ENCODE measurements at places on chromosomes 7 and 10. TPM values are rescaled to one million over a fixed set of nuclear protein-coding genes. Genes with fewer than 3 reads are reported as not detected.

The ERVW-1 gene
- total RNA-seq, result not detected

The OPN1SW gene
- total RNA-seq, result not detected

The SPDYE2 gene
- not detected for total RNA-seq

The IL2RA gene
- total RNA-seq, result 1.3 TPM

The IDI2 gene
- total RNA-seq, result not detected

The RAMP3 gene
- total RNA-seq, result 22.2 TPM

The CDC14C gene
- not detected for total RNA-seq

The FAM107B gene
- 7.5 TPM for total RNA-seq

The GLI3 gene
- 2.5 TPM for total RNA-seq

The SPDYE8 gene
- not detected for total RNA-seq

The GJD4 gene
- not detected for total RNA-seq

The INHBA gene
- total RNA-seq, result 21.9 TPM

The PLCE1 gene
- 21.0 TPM for total RNA-seq

The FAM237B gene
- total RNA-seq, result not detected

The OR2A1 gene
- total RNA-seq, result not detected

The AKR1D1 gene
- not detected for total RNA-seq

The AASS gene
- total RNA-seq, result 14.3 TPM

The AIFM2 gene
- 14.0 TPM for total RNA-seq

The MUC12 gene
- not detected for total RNA-seq

The CLDN4 gene
- 0.23 TPM for total RNA-seq

The KLLN gene
- 0.93 TPM for total RNA-seq

The NACAD gene
- total RNA-seq, result 4.8 TPM

The C1GALT1 gene
- 19.4 TPM for total RNA-seq

Data from right cardiac atrium (tissue), 5 donors.